ENCODE measurements at places on chromosomes 5 and 9. TPM values are rescaled to one million over a fixed set of nuclear protein-coding genes. Genes with fewer than 3 reads are reported as not detected.

GRCh38 chr5:154241021-154241420, 50.5 kb downstream of the GALNT10 start:
- no peak for DNase-seq

DNA sequence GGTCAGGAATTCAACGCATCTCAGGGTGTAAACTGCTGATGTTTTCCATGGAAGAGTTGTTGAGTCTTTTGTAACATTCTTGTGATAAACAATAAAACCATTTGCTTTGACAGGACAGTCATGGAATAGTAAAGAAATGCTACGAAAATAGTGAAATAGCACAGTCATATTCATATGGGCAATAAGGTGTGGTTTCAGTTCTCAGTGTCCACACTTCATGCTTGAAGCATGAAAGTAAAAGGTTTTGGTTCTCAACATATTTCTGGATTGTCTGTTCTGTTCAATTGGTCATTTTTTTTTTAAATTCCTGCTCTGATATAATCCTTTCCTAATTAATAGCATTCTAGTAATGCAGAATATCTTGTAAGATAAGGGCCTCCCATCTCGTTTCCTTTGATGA, 467.6 kb upstream of the ZNF608 start:
- DNase-seq = no peak

The PAEP gene
- total RNA-seq = not detected

The HSD17B3 gene
- 1.1 TPM for total RNA-seq

GRCh38 chr5:139210585-139210984, 12.4 kb upstream of the SIL1 start:
- DNase-seq = no peak

The ADRA1B gene
- 6.6 TPM for total RNA-seq

The ST8SIA4 gene
- 17.5 TPM for total RNA-seq

The DBN1 gene
- total RNA-seq = 44.3 TPM

The OBP2B gene
- total RNA-seq = not detected

DNA sequence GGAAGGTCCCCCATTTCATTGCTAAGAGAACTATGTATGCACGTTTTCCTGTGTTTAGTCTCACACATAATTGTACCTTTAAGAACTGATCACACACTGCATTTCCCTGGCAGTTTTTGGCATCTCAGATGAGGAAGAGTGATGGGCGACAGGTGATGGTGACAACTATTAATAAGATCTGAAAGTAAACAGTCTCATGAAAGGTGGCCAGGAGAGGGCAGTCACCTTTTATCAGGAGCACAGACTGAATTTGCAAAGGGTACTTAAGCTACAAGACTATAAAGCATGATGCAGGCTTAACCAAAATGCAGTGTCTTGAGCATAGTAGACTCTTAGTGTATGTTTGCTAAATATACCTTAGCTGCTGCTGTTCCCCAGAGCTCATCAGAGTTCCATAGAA, 91.5 kb downstream of the GHR start:
- no peak for DNase-seq

GRCh38 chr5:33474004-33474403, 33.2 kb downstream of the TARS1 start:
- DNase-seq = no peak

DNA sequence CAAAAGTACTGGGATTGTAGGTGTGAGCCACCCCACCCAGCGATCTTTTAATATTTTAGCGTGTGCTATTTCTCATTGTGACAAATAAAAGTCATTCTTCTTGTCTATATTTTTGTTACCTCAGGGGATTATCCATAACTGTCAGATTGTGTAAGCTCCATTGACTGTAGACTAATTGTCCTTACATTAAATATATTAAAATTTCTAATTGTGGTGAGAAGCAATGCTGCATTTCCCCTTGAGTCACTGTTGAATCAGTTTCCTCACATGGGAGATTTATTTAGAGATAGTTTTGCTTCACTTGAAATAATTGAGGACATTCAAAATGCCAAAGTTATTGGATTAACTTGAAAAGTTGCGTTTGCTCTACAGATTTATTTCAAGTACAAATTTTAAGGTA, 782.4 kb upstream of the WWC1 start:
- DNase-seq = no peak

The PCAT7 gene
- not detected for total RNA-seq

DNA sequence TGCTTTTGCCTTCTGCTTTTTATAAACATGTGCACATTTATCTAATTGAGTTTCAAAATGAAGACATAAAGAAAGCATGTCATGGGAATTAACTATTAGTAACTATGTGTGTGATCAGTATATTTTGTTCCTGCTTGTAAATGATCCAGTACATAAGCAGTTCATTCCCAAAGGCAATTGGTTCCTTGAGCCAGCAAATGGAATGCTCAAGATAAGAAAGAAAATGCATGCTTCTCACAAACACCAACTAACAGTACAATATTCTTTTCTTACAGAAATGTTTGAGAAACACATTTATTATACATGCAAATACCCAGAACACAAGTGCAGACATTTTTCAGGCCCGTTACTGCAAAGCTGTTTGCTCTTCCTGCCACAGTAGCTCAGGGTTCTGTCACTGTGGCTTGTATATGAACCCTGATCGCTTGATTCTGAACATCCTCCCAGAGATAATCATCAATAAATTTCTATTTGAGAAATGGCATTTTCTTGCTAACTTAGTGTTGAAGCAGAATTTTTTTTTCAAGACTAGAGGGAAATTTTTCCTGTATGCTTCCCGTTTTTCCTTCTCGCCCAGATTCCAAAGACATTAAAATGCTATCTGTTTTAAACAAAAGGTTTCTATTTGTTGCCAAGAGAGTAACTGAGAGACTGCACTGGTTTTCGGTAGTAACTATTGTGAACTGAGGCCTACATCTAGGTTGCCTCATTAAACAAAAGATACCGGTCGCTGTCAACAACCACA, 1.9 kb downstream of the GNAQ start:
- no peak for DNase-seq

- DNase-seq = no peak
These were observed 430.1 kb upstream of the WWC1 start for GRCh38 chr5:167861129-167861927.

The FAM221B gene
- total RNA-seq = not detected

The IL3 gene
- total RNA-seq = not detected

DNA sequence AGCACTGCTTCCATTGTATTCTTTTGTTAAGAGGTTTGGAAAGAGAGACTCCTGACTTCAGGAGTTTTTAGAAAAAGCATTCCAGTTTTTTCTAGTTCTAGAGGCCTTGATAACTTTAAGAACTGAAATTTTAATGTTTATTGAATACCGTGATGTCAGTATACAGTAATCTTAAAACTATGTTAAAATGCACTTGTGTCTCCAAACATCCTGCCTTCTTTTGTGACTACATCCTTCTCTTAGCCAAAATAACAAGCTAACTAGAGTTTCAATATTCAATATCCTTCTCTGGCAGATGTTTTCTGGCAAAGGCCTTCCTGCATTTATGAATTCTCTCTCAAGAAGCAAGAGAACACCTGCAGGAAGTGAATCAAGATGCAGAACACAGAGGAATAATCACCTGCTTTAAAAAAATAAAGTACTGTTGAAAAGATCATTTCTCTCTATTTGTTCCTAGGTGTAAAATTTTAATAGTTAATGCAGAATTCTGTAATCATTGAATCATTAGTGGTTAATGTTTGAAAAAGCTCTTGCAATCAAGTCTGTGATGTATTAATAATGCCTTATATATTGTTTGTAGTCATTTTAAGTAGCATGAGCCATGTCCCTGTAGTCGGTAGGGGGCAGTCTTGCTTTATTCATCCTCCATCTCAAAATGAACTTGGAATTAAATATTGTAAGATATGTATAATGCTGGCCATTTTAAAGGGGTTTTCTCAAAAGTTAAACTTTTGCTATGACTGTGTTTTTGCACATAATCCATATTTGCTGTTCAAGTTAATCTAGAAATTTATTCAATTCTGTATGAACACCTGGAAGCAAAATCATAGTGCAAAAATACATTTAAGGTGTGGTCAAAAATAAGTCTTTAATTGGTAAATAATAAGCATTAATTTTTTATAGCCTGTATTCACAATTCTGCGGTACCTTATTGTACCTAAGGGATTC, 43.1 kb downstream of the NDFIP1 start:
- DNase-seq = no peak

- DNase-seq = peak; percentile 82
These were observed 145.6 kb downstream of the HSD17B3 start for GRCh38 chr9:96156171-96156974.

DNA sequence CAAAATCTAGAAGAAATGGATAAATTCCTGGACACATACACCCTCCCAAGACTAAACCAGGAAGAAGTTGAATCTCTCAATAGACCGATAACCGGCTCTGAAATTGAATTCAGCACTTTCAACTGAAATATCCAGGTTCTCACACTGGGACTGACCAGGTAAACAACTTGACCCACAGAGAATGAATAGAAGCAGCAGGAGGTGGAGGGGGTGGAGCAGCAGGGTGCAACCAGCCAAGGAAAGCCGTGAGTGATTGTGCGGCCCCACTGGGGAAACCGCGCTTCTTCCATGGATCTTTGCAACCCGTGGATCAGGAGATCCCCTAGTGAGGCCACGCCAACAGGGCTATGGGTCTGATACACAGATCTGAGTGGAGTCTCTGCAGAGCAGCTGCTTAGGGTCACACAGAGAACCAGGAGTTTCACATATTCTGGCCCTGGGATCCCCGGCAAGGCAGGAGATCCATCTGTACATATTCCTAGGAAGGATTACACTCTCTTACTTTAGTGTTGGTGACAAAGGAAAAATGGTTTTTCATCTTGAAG, 181.5 kb downstream of the SLCO4C1 start:
- no peak for DNase-seq

- DNase-seq = no peak
These were observed 188.2 kb downstream of the SGCD start for GRCh38 chr5:156515121-156515520.

DNA sequence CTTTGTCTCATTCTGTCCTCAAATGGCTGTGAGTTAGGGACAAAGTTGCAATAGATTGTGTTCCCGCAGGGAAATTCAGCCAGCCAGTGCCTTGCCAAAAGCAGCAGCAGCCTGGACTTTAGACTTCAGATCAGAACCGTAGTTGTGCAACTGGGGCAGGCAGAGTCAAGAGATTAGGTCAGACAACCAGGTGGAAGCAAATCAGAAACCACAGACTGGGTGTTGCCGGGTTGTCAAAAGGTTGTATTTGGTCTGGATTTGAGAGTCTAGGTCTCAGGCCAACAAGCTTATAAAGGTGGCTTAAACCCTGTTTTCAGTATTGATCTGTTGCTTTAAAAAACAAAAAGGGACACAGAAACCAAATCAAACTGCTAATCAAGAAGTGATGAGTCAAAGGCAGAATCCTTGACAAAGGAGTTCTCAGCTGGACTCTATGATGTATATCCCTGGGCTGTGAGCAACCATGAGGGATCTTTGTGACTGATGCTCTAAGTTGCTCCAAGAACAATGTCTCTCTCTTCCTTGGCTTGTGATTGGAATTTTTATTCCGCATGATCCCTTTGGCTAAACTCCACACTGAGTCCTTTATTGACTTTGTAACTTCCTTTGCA, 20.9 kb downstream of the RFK start:
- no peak for DNase-seq

The ORM2 gene
- total RNA-seq = not detected

- no peak for DNase-seq
These were observed 23.2 kb downstream of the STXBP1 start for GRCh38 chr9:127635201-127635735.

The PCDHB11 gene
- total RNA-seq = 2.0 TPM

DNA sequence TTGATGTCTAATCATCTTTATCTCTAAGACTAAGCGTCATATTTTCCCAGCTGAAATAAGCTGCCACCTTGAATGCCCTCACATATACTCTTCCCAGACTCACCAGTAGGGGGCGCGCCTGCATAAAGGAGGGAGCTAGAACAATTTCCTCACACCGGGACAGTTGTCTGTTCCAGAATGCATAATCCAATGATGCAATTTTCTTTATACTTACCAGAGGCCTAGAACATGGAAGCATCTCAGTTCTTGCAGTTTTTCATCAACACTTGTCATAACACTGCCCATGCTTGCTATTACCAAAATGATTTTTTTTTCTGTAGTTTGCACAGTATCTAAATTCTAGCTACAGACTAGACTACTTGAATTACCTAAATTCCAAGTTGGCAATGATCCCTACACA, 203.9 kb downstream of the FRMD3 start:
- no peak for DNase-seq

DNA sequence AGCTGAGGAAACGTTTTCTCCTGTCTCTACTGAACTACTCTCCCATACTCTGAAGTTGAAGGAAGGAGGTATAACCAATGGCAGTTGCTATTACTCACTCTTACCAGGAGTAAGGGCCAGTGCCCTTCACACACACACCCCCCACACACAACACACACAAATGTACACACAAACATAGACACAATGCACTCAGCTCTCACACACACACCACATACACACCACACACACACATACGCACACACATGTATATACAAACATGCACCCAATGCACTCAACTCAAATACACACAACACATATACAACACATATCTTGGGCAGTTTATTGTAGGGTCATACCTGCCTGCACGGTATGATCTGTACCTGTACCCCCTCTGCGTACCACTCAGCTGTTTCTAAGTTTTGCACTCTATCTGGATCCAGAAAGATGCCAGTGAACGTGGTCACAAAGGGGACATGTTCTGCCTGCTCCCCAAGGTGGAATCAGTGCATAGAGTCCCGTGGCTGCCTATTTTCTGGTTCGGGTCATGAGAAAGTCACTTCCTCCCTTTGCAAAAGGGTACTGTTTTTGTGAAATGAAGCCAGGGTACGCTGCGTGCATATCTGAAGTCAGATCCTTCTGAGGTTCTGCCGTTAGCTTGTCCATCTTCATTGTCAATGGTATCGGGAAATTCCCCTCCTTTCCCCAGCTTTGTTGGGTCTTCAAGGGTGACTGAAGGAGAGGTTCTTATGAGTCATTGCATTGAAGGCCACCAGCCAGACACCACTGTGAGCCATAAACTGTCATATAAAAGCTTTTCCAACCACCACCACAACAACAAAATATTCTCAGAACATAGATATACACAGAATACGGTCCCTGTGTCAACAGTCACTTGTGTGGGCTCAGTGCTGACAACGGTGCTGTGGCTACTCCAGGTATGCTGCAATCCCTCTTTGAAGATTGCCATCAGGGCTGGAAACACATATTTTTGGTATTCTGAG, 131.9 kb downstream of the UGCG start:
- no peak for DNase-seq

GRCh38 chr9:134377976-134378375, 51.7 kb downstream of the RXRA start:
- DNase-seq = no peak

The HTR1A gene
- total RNA-seq = not detected

DNA sequence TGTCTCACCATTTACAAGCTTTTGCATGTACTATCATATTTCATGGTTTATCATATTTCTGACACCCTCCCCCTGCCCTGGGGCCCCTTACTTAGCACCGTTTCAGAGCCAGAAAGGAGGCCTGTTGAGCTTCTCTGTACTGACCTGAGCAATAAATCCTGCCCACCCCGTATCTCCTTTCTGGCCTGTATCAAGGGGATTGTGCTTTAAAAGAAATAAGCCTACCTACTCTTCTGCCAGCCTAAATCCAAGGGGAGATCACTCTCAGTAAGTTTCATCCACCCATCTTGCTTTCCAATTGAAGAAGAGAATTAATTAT, 54.0 kb upstream of the FST start:
- no peak for DNase-seq

- no peak for DNase-seq
These were observed 95.7 kb upstream of the ITGA1 start for GRCh38 chr5:52692039-52692438.

All from mesenteric fat pad (tissue), 1 donor.